ENCODE measurements at places on chromosomes 7 and 10. TPM values are rescaled to one million over a fixed set of nuclear protein-coding genes. Genes with fewer than 3 reads are reported as not detected.

DNA sequence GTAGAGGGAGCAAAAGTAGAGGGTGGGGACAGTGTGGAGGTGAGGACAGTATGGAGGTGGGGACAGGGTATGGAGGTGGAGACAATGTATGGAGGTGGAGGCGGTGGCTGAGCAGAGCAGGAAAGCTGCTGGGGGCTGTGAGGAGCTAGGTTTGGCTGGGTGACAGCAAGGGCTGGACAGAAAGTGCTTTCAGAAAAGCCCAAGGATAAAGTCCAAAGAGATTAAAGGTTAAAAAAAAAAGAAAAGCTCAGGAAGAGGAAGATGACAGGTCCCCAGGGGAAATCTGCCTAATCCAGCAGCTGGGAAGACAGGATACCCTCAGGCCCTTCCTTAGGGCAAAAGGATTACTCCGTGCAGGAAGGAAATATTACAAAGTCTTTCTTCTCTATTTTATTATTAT lies 32.1 kb upstream of the PFKFB3 start:
- peaks cover 20% of the 10 kb centered on the region for H3K4me1 ChIP-seq
- H3K36me3 ChIP-seq, result peaks cover 50% of the 10 kb centered on the region
- H3K27me3 ChIP-seq, result no peaks in the 10 kb centered on the region
- DNase-seq, result no peak
- H3K27ac ChIP-seq, result no peak overlapping the region
- no peak overlapping the region for H3K4me3 ChIP-seq

DNA sequence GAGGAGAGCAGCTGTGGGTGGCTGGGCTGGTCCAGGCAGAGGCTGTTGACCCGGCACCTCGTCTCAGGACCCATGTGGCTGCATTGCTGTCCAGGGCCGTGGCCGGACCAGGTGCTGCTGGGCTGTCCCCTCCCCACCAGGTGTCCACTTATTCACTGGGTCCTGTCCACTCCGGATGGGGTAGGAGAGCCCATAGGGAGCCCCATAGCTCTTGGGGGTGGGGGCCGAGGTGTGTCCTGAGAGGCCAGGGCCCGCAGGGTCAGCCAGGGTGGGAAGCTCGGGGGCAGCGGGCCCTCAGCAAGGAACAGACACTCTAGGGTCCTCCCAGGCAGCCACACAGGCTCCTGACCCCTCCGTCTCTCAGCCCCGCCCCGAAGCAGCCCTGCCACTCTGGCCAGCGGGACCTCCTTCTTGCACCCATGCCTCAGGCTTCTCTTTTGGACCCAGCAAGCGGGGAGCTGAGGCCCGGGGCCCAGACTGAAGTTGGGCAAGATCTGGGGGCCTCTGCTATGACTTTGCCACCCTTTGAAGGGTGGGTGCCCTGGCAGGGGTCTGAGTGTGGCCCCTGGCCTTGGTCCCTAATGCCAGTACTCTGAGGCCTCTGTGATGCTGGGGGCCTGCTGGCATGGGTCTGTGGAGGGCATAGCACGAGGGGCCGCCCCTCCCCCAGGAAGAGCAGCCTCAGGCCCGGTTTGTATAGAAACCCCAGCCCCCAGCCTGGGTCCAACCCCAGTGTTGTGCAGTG lies 86.4 kb downstream of the NKX6-2 start:
- H3K4me1 ChIP-seq, result no peaks in the 10 kb centered on the region
- H3K27me3 ChIP-seq, result no peaks in the 10 kb centered on the region
- no peaks in the 10 kb centered on the region for H3K36me3 ChIP-seq
- no peak for DNase-seq
- no peak overlapping the region for H3K27ac ChIP-seq

GRCh38 chr7:129084801-129085551 lies 30.1 kb upstream of the TNPO3 start:
- no peak overlapping the region for H3K27ac ChIP-seq
- DNase-seq, result no peak
- H3K4me3 ChIP-seq, result no peak overlapping the region

GRCh38 chr7:31160941-31161340 lies 108.8 kb downstream of the ADCYAP1R1 start:
- H3K4me3 ChIP-seq, result no peak overlapping the region
- DNase-seq, result no peak
- no peak overlapping the region for H3K27ac ChIP-seq

WEE2 gene
- total RNA-seq, result not detected
